ENCODE measurements at places on chromosomes 7 and 10.

DNA sequence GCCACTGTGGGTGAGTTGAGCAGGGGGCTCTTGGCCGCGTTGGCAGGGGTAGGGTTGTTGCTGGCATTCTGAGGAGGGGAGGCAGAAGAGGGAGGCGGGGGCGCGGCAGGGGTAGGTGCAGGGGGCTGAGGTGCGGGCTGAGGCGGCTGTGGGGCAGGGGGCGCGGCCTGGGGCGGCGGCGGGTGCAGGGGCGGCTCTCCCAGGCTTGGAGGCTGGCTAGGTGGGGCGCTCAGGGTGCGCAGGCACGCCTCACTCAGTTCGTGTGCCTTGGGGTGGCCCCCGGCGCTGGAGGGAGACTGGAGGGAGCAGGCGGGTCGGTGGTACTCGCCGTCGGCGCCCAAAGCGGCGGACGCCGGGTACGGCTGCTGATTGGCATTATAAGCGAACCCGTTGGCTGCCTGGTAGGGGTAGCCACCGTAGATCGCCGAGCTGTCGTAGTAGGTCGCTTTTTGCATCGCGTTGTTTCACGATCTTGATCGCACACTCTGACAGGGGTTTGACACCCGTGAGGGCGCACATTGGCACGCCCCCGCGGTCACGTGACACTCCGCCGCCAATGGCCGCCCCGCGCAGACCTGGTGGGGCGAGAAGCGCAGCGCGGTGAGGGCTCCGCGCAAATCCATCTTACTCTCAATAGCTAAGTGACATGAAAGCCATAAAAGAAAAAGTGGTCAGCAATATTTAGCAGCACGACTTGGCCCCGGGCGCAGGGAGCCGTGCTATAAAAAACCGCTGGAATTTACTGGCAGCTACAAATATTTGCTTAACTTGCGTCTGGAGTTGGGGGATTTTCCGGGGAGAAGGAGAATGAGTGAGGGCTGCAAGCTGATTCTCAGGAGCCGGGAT is 7.9 kb upstream of the HOXA2 start:
- no peak for DNase-seq

GRCh38 chr7:107138696-107139420 is 29.9 kb upstream of the HBP1 start:
- no peak for DNase-seq

- no peak for DNase-seq
Observed at GRCh38 chr10:47067949-47068940, 157.0 kb downstream of the PTPN20 start.

DNA sequence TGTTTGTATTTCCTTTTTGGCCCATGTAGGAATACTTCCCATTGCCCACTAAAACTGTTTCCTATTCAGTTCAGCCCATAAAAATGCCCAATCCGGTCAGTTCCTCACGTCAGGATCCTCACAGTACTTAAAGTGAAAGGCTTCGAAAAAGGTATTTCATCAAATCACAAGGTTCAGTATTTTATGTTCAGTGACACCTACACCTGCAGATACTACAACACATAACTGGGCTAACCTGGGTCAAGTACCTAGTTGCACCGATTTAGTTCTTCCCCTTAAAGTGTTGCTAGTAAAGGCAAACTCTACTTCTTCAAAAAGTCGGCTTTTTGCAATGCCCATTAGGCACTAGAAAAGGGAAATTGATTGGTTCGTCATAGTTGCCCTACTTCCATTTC is 1.1 kb downstream of the SNX13 start:
- DNase-seq = no peak

DNA sequence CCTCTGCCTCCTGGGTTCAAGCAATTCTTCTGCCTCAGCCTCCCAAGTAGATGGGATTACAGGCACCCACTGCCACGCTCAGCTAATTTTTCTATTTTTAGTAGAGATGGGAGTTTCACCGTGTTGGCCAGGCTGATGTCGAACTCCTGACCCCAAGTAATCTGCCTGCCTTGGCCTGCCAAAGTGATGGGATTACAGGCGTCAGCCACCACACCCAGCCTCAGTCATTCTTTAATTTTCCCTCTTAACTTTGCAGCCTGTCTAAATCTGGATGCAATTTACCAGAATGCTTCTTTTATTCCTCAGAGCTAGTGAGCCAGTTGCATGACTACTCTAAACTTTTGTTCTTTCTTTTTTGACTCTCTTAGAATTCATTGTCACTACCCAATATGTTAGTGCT is 90.5 kb upstream of the CSTF2T start:
- DNase-seq = no peak

- no peak for DNase-seq
Observed at GRCh38 chr7:121187222-121187621, 141.6 kb upstream of the WNT16 start.

DNA sequence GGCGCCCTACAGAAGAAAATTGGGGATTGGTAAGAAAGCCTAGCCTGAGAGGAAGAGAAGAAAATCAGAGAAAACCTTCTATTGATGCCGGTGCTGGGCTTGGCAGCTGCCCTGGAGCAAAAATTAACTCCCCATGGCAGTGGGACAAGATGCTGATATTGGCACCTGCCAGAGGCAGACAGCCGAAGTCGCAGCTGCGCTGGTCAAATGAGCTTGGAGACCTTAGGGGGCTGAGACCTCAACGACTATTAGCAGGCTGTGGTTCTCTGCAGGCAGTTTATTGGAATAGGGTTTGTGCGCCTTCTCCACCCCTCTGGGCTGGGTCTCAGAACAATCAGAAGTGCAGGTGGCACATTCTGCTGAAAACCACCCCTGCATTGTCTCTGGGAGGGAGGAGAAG is 213.7 kb downstream of the GFRA1 start:
- no peak for DNase-seq

GRCh38 chr7:69934144-69934903 is 336.0 kb downstream of the AUTS2 start:
- no peak for DNase-seq

DNA sequence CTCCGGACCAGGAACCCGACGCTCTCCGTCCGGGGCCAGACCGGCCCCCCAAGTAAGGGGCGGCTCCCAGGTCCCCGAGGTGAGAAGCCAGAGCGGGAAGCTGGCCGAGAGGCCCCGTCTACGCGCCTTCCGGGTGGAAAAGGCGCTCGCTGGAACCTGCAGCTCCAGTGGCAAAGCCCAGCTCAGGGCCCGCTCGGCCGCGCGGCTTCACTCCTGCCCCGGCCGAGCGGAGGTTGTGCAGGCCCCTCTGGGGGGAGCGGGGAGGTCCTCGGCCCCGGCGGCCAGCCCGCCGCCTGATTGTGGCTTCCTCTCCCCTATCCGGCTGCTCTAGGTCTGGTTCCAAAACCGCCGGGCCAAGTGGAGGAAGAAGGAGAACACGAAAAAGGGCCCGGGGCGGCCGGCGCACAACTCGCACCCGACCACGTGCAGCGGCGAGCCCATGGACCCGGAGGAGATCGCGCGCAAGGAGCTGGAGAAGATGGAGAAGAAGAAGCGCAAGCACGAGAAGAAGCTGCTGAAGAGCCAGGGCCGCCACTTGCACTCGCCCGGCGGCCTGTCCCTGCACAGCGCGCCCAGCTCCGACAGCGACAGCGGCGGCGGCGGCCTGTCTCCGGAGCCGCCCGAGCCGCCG is 2.9 kb downstream of the UNCX start:
- no peak for DNase-seq

Data from glomerular endothelial cell (primary cell).